ENCODE measurements at places on chromosomes 2 and 18.

- DNase-seq = no peak
Observed at GRCh38 chr2:127419448-127420038, 1.3 kb downstream of the PROC start.

DNA sequence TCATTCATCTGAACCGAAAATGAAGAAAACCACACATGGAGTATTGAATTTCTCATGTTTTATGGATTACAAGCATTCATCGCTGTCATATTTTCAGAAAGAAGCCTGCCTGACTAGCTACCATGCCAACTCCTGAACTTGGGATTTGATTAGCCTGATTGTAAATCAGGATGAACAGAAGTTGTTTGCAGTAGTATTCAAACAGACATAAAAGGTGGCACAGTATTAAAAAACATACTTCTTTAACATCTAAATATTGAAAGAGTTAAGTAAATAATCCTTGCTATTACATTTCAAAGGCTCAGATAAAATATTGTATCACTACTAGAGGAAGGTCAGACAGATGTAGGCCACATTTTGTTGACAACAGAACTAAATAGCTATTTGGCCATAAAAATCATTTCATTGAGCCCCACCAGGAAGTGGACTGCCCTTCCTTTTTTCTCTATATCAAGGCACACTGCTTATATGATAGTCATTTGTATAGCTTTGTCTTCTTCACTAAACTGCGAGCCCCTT is 21.6 kb downstream of the SLC38A11 start:
- no peak for DNase-seq

DNA sequence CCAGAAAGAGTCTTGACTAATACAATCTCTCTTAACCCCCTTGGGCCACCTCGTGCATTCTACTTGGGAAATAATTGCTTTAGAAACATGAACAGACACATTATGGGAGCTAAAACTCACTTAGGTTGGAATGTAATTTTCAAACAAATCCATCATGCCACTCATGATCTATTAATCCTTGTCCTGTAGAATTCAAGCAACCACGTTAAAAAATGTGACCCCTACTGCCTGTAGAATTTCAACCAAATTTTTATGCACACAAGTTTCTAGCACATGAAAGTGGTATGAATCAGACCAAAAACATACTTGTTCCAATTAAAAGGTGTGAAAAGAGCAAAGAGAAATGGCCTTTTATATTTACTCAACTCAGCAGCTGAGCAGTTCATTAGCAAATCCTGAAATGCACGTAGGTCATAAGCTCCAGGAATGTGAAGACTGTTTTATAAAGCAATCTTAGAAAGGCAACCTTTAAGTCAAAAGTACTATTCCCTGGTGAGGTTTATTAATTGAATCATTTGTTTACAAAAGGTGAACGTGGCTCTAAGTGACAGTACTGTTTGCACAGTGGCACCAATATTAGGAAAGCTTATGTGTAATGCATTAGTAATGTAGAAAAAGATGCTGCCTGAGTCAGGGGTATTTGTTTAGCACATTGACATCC is 459.4 kb upstream of the UBE2E3 start:
- DNase-seq = no peak

GRCh38 chr18:8831112-8831511 is 125.8 kb downstream of the MTCL1 start:
- no peak for DNase-seq

DNA sequence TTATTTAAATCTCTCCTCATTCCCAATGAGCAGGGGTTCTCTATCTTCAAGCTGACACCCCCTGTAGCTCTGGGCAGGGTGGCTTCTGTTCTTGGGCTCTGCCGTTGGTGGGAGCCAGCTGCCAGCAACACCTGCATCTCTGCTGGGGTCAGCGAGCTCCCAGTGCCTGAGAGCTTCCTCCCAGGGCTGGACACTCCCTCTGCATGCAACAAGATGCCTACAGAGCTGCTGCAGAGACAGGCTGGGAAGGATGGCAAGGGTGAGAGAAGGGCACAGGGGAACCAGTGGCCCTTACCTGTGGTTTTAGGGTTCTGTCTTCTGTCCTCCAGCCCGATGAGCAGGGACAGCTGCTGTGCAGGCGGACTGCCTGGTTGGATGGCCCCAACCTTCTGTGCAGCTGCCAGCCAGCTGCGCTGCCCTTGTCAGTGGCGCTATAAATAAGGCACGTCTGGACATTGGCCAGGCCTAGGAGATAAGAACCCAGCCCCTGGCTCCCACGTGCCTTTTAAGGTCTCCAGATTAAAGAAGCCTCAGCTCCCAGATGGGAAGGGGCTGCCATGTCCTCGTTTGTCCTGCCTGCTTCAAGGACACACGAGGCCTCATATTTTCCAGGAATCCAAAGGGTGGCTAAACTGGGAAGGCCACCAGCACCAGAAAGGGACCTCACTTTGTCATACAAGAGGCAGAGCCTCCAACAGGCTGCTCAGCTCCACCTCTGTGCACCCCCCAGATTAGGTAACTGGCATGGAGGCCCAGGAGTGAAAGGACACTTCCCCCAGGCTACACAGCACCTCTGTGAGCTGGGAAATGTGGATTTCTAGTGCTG is 39.5 kb upstream of the FHL2 start:
- no peak for DNase-seq

- no peak for DNase-seq
Observed at GRCh38 chr18:3452750-3453539, 3.0 kb downstream of the TGIF1 start.

GRCh38 chr2:55242617-55243016 is 10.1 kb downstream of the RPS27A start:
- DNase-seq = no peak

DNA sequence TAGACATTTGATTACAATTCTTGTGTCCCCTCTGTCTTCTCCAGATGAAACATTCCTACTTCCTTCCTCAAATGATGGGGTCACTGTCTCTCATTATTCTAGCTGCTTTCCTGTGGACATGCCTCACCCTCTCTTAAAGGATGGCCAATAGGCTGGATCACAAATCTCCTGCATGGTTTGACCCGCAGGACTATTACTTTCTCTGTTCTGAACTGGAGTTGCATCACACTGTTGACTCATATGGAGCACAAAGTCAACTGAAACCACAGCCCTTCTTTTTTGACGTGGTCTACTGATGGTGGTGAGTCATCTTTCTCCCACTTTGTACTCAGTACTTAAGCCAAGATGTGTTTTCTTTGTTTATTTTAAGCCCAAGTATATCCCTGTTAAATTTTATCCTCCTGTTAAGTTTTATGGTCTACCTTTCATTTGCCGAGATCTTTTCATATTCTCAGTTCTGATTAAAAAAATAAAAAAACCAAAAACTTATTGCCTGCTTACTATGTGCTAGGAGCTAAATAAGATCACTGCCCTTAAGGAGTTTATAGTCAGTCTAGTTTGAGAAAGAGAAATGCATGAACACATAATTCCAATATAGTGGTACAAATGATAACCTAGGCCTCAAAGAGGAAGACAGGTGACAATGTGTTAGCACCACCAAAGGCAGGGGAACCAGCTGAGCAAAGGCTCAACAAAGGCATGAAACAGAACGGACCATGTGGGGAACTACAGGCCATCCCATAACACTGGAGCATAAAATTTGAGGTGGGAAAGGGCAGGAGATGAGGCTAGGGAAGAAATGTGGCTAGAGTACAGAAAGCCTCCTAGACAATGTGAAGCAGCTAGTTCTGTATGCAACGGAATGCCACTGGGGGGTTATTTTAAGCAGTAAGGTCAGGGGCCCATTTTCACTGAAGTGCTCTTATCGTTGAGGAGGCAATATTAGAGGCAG is 67.6 kb upstream of the ZFP36L2 start:
- peak; percentile 98 for DNase-seq

All from AG09309 (cell line).